GM12865 (cell line): ENCODE measurements at places on chromosomes 4 and X.
A peak's percentile ranks its signal among the peaks of the same experiment; 100 is the strongest.

GRCh38 chr4:4415806-4416805 is 29.2 kb downstream of the NSG1 start:
- no peak for DNase-seq

DNA sequence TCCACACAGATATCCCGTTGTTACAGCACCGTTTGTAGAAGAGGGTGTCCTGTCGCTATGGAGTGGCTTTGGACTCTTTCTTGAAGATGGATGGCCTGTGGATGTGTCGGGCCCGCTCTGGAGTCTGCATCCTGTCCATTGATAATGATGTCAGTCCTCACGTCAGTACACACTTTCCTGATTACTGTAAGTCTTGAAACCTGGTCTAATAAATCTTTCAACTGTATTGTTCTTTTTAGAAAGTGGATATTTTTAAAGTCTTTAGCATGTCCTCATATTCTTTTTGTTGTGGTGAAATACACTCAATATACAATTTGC is 14.9 kb downstream of the MSANTD1 start:
- no peak for DNase-seq

- no peak for DNase-seq
Measured at GRCh38 chr4:10662937-10663336, 21.6 kb downstream of the CLNK start.

DNA sequence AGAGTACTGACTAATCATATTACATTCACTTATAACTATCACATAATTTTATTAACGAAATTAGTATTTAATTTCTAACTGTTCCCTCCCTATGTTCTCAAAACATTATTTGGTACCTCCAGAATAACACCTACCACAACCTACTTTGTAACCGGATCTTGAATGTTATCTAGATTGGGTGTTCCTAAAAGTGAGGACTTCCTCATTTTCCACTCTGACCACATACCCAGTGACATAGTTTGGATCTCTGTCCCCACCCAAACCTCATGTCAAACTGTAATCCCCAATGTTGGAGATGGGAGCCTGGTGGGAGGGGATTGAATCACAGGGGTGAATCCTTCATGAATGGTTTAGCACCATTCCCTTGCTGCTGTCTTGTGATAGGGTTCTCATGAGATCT is 21.8 kb downstream of the NR3C2 start:
- DNase-seq: no peak

GRCh38 chr4:165541851-165542459 is 163.1 kb downstream of the CPE start:
- no peak for DNase-seq

GRCh38 chr4:143531380-143531779 is 17.9 kb downstream of the SMARCA5 start:
- DNase-seq: no peak

- DNase-seq: no peak
Measured at GRCh38 chr4:170872794-170873193, 783.0 kb upstream of the AADAT start.

DNA sequence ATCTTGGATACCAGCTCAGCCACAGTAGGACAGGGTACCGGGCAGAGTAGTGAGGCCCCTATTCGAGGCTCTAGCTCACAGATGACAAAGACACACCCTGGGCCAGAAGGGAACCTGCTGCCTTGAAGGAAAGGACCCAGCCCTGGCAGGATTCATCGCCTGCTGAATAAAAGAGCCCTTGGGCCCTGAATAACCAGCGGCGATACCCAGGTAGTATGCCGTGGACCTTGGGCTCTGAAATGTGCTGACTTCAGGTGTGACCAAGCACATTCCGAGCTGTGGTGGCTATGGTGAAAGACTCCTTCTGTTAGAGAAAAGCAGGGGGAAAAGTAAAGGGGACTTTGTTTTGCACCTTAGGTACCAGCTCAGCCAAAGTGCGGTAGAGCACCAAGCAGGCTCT is 14.6 kb downstream of the MED14 start:
- no peak for DNase-seq

DNA sequence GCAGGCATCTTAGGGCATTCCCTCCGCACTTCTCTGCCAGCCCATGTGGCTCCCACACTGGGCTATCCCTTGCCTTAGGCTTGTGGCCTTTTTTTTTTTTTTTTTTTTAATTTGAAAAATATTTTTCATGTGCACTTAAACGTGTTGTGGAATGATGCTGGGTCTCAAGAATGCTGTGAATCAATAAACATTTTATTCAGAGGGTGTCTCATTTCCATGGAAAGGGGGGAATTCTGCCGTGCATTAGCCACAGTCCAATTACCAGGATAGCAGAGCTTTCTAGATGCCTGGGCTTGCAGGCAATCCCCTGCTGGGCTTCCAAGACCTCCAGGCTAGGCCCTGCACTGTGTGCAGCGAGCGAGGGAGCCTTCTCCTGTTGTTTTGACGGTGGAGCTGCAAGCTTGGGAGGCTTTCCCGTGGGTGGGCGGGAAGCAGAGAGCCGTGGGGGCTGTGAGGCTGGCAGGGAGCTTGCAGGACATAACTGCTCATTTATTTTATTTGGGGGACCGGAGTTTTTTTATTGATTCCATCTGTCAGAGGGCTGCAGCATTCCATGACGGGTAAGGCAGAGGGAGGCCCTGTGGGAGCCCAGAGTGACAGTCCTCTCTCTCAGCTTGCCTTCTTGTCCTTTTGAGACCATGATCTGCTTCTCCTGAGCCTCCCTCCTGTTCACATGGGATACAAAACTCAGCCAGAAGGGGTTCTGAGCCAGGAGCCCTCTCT is 2.6 kb upstream of the CPZ start:
- no peak for DNase-seq

DNA sequence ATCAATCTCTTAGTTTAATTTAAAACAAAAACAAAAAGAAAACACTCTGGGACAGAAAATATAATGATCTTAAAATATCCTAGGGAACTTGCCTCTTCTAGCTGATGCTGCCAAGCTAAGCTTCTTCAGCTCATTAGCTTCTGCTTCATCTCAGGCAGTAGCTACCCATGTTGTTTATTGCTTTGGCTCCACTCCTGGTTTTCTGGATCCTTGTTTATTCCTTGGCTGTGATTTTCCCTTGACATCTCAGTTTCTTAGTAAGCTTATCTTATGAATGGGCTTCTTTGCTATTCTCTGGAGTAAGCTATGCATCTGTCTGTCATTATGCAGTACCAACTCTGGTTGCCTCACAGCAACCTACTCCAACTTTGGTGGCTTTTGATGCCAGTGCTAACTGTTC is 5.1 kb upstream of the MTHFD2L start:
- no peak for DNase-seq

DNA sequence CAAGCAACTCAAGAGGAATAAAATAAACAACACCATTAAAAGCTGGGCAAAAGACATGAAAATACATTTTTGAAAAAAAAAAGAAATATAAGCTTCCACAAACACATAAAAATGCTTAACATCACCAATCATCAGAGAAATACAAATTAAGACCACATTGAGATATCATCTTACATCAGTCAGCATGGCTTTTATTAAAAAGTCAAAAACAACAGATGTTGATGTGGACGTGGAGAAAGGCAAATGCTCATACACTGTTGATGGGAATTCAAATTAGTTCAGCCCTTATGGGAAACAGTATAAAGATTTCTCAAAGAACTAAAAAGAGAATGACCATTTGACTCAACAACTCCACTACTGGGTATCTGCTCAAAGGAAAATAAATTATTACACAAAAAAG is 59.6 kb downstream of the STK32B start:
- DNase-seq: no peak

GRCh38 chr4:187307131-187307530 is 583.5 kb upstream of the FAT1 start:
- DNase-seq: no peak

DNA sequence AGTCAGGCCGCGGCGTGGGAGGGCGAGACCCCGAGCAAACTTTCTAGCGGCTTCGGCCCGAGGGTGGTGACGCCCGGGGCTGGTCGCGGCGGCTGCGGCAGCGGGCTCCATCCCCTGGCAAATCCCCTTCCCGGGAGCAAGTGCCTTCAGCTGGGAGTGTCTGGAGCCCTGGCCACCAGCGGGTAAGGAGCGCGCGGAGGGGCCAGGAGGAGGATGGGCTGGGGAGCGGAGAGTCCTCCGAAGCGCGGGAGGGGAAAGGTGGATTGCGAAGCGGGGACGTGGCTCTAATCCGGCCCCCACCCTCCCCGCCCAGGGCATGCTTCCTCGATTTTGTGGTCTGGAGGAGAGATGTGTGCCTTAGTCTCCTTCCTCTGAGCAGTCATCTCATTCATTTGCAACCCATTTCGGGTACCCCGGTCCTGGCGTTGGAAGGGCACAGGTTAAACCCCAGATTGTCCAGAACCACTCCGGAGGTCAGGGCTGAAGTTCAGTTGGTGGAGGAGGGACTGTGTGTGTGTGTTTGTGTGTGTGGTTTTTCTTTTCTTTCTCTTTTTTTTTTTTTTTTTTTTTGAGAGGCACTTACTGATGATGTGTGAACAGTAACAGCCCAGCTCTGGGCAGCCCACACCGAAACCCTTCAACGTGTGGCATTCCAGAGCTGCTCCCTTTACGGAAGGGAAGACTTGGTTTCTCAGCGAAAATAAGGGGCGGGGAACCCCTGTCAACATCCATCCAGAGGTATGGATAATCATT is 516 bp downstream of the SGMS2 start:
- DNase-seq: no peak

DNA sequence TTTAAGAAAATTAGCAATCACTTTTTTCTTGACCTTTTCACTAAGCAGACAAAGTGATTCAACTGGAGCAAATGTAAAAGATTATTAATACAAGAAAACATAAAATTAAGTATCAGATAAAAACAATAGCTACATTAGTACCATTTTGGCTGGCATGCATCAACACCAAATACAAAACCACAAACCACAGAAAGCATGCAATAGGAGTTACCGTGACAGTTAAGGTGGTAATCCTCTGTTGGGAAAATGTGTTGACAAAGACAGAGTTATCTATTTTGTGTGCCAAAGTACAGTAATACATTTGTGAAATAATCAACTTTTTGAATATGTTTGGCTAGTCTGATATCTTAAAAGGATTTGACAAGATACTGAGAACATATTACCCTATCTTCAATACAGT is 89.8 kb upstream of the ETNPPL start:
- DNase-seq: no peak

DNA sequence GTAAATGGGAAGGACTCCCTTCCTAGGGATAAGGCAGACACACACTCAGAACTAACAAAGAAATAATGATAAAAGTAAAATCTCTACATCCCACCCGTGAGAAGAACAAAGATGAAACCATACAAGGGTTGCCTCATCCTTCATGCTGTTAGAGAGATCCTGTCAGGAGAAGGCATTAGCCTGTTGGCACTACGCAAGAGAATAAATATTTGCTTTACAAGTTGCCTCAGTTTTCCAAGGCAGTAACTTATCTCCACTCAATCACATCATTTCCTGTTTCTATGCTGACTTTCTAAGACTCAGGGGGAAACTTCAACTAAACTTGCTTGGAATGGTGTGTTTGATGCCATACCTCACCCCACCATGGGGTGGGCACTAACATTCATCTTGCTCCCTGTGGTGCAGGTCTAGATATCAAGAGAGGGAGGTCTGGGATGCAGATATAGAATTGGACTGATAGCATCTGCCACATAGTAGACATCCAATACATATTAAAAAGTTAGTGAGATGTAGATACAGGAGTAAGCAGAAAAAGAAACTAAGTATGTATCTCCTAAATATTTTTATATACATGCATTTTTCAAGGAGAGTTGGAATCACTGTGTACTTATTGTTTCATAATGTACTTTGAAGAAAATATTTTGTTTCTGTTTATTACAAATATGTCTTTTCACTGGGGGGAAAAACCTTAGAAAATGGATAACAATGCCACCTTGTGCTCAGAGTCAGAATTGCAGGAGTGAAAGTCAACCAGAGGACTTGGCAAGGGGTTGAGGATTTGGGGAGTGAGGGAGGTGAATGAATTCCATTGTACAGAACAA is 57.2 kb upstream of the BEX4 start:
- DNase-seq: peak; percentile 11

DNA sequence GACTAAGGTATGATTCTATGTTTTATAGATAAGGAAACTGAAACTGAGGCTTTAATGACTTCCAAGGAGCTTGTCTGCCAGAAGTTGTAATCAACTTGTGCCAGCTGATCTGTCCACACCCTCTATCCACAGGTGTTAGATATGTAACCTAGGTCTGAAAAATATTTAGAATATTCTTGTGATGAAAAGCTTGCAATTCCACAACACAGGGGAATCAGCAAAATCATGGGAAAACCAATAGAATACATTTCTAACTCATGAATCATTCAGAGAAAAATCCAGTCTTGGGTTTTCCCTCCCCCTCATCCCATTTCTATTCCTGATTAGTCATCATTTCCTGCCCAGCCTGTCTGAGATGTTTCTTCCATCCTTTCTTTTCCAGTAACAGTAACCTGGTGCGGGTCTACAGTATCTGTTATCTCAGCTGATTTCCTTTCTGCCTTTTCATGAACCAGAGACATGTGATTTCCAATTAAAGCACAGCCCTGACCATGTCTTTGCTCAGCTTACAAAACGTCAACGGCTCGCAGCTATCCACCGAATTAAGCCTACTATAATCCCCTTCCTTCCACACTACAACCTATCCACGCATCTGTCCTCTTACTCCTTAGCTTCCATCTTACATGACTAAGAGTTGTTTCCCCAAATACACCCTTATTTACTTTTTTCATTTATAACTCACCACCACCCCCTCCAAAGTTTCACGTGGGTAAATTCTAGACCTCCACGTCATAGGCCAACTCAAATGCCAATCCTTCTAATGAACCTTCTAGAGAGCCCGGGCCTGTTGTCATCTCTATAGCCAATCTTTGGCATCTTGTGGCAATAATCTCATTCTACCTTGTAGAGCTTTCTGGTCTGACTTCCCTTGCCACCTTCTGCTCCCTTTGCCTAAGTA is 961 bp upstream of the NOCT start:
- peak; percentile 55 for DNase-seq

DNA sequence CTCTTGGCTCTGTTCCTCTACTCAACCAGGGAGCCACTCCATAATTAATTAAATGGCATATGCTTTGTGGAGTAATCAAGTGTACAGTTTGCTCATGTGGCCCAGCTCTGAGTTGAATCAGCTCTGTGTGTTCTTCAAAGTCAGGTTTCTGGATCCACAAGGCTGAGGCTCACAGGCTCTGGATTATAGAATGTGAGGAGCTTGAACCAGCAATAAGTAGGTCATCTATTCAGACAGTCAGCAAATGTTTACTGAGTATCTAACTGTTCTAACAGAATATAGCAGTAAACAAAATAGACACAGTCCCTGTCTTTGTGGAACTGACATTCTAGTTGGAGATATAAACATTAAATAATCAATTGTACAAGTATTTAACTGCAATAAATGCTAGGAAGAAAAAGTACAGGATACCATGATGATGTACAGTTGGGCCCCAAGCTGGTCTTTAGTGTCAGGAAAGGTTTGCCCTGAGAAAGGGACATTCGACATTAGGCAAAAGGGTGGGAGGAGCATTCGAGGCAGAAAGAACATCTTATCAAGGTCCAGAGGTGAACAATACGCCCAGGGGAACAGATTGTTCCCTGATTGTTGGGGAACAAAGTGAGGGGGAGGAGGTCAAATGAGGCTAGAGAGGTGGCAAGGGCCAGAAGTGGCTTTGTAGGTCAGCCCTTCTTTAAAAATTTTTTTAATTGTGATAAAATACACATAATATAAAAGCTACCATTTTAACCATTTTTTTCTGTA is 20.5 kb upstream of the TSR2 start:
- no peak for DNase-seq

GRCh38 chrX:43866423-43866822 is 15.8 kb downstream of the MAOB start:
- no peak for DNase-seq

GRCh38 chrX:150621652-150622051 is 53.2 kb downstream of the MTM1 start:
- DNase-seq: no peak

GRCh38 chr4:140174543-140174942 is 20.6 kb upstream of the MAML3 start:
- no peak for DNase-seq

GRCh38 chr4:140702096-140702757 is 54.0 kb downstream of the TBC1D9 start:
- DNase-seq: no peak
